ENCODE measurements at places on chromosomes 2 and 18.
A peak's percentile ranks its signal among the peaks of the same experiment; 100 is the strongest.

- no peak for DNase-seq
These were observed 81.5 kb upstream of the GPC1 start for GRCh38 chr2:240353944-240354343.

DNA sequence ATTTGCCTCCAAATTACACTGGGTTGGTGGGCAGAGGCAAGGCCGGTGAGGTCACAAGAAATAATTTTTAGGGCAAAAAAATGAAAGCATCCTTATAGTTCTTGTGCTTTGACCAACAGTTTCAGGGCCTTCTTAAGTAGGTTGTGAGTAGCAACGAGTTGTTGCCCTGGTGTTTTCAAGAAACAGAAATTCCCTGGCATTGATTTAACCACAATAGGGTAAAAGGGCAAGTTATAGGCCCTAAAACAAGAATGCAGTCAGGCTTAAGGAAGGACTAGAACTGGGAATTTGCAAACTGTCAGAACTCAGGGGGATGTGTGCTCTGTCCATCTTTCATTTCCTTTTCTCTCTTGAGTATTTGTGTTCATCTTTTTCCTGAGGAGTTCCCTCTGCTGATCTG lies 46.1 kb upstream of the STPG4 start:
- DNase-seq: no peak

DNA sequence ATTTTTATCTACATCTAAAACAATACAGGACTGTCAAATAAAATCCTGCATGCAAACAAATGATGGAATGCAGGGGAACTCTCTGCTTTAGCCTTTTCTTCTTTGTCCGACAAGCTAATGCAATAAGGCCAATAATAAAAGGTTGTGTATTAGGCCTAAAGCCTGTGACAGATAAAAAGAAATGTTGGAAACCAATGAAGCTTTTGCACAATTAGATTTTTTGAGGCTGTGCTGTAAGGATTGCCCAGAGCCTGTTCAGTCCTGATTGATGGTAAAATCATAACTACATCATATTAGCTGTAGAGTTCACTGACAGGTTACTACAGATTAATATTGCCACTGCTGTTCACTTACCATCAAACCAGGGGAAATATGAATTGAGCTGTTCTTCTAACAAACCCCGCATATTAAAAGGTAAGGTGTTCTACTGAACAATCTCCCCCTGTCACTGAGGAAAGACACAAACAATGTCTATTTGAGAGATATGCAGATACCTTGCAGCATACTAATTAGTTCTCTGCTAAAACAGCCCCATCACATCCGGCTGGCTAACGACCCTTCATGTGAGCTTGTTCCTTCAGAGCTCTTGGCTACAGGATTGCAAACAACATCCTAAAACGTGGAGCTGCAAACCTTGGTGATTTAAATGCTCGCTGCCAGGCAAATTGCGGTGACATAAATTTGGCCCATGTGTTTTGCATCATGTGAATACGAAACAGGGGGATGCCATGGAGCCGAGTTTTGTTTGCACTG lies 305.4 kb downstream of the MTX2 start:
- no peak for DNase-seq

- no peak for DNase-seq
These were observed 113.6 kb upstream of the COL5A2 start for GRCh38 chr2:189293164-189293563.

GRCh38 chr2:12251121-12251520 lies 465.6 kb upstream of the TRIB2 start:
- no peak for DNase-seq

- no peak for DNase-seq
These were observed 33.5 kb downstream of the ODC1 start for GRCh38 chr2:10414591-10414990.

- DNase-seq: no peak
These were observed 103.4 kb downstream of the HDAC4 start for GRCh38 chr2:239297142-239298004.

GRCh38 chr2:213104092-213104902 lies 47.1 kb downstream of the IKZF2 start:
- DNase-seq: no peak

GRCh38 chr2:24912986-24913385 lies 7.1 kb downstream of the ADCY3 start:
- no peak for DNase-seq

DNA sequence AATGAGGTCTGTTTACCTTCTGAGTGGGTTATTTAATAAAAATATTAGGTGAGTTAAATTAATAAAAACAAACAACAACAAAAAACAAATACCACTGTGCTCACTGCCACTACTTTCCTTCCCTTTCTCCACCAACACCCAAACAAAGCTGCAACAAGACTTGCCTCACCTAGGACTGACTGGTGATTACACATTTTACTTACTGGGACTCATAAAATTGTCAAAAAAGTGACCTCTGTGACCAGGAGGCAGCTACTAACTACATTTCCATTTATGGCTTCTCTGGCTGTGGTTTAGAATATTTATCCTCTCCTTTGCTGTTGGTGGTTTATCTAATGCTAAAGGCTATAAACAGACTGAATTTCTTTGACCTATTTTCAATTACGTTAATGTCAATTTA lies 39.8 kb downstream of the EFEMP1 start:
- no peak for DNase-seq

- DNase-seq: no peak
These were observed 92.2 kb downstream of the LBH start for GRCh38 chr2:30323499-30323898.

DNA sequence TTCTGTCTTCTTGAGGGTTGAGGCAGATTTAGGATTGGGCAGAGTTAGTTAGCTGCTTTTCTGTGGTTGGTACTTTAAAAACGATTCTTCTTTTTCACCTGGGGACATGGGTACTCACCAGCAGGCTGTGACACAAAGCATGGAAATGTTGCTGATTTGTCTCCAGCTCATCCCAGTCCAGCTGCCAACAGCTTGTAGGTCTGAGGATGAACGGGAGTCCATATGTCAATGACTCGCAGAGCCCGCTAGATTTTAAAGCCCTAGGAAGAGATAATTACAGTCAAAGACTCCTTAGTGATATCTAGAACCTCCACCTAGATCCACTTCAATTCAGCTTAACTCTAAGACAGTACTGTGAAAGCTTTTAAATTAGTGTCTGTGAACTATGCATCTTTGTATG lies 20.8 kb downstream of the DOK1 start:
- DNase-seq: no peak

DNA sequence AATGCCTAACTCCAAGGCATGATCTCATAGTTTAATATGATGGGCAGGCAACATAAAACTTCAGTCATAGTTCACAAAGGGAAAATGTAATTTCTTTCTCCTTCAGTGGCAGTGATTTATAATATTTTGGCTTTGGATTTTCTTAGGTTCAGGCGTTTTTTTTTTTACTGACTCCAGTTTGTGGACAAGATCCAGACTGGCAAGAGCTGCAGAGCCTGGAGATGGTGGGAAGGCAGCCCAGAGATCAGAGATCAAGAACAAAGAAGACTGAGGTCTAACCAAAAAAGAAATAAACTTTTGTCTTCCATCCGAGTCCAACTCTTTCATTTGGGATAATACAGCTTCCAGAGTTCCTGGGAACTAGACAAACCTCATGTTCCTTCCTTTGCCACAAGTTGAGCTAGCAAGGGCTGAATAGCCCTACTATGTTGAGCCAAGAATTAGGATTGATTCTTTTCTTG lies 215.3 kb upstream of the SETBP1 start:
- no peak for DNase-seq

DNA sequence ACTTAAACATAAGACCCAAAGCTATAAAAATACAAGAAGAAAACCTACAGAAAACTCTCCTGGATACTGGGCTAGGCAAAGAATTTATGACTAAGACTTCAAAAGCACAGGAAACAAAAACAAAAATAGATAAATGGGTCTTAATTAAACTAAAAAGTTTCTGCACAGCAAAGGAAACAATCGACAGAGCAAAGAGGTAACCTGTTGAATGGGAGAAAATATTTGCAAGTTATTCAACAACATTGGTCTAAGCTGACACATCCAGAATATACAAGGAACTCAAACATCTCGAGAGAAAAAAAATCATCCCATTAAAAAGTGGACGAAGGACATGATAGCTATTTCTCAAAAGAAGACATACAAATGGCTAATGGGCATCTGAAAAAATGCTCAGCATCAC lies 72.3 kb upstream of the RBBP8 start:
- no peak for DNase-seq

DNA sequence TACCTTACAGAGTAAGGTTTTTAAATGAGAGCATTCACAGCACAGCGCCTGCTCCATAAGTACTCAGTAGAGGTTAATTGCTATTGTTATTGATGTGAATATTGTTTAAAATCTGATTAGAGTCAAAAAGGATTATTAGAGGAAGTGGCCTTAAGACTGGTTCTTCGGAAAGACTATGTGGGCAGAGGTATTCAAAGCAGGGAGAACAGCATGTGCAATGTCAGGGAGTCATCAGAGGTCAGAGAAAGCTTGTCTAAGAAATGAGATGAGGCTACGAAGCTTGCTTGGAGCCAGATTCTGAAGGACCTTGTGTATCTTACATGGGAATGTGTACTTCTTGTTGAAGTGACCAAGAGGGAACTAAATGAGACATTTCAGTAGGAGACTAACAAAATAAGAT lies 49.8 kb downstream of the PMS1 start:
- DNase-seq: no peak

DNA sequence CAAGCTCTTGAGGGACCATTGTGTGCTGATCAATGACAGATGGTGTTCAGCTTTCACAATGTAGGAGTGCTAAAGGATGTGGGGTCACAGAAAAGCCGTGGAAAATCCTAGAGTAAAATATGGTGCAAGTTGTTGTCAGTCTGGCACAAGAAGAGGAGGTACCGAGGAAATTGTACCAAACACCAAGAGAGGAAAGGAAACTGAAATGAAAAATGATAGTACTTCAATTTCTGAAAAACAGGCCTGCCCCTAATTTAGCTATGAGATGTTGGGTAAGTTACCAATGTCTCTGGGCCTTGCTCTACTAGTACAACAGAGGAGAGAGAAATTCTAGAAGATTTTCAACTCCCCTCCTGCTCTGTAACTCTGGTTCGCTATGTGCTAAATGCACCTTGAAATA lies 78.8 kb upstream of the PELI1 start:
- no peak for DNase-seq

DNA sequence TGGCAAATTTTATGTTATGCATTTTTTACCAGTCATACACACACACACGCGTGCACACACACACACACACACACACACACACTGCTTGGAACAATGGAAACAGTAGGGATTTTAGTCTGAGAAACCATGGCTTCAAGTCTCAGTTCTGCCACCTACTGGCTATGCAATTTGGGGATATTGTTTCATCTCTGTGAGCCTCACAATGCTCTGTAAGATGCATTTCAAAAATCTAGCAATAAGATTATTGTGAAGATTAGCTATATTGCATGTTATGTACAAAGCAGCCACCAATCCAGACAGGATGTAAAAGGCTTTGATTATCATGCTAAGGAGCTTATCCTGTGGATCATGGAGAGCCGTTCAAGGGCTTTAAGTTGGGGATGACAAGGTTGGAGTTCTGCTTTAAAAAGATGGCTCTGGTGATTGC lies 401.4 kb downstream of the NBAS start:
- peak; percentile 49 for DNase-seq

GRCh38 chr2:12705742-12706141 lies 11.0 kb upstream of the TRIB2 start:
- no peak for DNase-seq

DNA sequence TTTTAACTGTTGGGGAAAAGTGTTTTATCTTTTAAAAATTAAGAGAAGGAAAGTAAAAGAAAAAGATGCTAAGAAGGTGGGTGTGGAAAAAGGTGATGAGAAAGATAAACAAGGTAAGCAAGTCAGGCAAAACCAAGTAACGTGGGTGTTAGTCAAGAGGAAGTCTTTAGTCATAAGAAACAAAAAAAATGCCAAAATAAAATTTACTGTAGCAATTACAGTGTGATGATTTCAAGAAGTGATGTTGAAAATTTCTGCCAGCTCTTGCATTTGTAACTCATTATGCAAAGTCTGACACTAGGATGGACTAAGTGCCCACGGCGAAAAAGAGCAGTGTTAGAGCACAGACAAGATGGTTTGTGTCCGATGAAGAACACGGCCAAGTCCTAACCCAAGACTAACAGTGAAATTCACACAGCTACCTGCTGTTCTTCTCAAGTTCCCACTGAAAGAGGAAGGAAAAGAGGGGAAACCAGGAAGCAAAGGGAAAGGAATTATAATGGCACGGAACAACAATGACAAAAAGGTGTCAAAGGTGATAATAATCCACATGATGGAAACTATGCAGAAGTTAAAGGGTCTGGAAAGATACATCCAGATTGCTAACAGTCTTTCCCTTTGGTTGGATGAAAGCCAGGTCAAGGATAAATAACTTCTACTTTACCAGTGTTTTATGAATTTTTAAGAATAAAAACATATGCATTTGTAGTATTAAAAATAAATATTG lies 34.1 kb downstream of the NOL10 start:
- no peak for DNase-seq
